ENCODE measurements at places on chromosomes 5 and 9.

GRCh38 chr5:2724031-2724581 is 27.4 kb downstream of the IRX2 start:
- no peak for DNase-seq

DNA sequence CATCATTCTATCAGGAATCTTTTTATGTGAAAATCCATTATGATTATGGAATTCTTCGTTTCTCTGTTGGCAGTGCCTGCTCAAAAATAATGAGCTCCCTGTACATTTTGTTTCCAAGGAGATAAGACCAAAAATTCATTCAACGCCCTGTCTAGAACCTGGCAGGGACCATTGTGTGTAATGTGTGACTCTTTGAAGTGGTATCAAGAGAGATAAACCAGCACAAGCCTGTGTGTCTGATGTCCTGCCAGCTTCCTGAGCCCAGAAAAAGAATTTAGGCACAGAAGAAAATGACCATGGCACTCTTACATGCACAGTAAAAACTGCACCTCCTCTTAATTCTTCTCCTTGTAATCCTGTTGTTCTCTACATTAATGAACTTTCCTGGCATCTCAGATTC is 177.4 kb downstream of the SAXO1 start:
- DNase-seq: no peak

DNA sequence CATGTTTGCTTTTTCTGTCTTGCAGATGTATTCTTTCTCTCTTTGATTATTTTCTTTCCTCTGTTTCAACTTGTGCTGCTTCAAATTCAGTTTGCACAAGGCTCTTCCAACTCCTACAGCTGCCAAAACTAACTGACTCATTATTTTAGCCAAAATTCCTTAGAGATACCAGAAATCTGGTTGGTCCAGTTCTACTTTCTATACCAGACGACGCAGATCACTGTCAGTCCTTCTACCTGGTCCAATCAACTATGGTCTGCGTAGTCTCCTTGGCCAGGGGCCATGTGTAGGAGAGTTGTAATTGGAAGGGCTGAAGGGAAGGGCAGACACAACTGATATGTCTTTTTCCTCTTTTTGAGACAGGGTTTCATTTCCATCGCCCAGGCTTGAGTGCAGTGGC is 51.9 kb upstream of the JAK2 start:
- no peak for DNase-seq

GRCh38 chr9:120941046-120941770 is 14.6 kb upstream of the TRAF1 start:
- no peak for DNase-seq

DNA sequence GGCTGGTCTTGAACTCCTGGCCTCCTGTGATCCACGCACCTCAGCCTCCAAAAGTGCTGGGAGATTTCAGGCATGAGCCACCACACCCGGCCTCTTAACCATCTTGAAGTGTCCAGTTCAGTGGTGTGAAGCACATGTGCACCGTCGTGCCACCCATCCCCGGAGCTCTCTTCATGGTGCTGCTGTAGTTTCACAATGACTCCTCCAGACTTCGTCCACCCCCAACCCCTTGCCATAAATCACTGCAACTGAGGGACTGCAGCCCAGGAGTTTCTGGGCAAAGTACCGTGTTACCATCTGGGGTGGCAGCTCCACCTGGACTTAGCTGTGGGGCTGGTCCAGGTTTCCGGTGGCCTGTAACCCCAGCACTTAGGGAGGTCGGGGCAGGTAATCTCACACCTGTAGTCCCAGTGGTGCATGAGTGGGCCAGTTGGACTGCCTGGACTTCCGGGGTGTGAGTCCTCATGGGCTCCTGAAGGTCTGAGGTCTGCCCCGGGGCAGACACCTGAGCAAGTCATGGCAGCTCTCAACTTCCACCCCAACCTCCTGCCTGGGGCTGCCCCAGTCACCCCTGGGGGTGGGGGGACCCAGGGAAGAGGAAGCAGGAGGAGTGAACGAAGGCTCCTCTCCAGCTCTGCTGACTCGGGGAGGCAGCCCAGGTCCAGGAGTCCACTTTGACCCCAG is 6.6 kb upstream of the N4BP3 start:
- no peak for DNase-seq

DNA sequence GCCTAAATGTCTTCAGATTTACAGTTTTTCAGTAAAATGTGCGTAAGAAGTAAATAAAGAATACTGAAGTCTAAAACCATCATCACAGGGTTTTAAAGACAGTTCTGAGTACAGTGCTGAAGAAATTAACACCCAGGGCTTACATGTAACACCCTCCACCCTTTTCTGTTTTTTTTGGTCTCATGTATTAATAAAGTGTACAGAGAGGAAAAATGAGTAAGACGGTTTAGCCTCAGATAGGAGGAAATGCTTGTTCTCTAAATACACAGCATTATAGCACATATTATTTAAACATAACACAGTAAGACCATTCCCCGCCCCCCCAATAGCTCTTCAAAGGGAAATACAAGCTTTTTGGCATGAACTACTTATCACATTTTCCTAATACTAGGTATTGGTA is 119.3 kb downstream of the CHSY3 start:
- DNase-seq: no peak

- no peak for DNase-seq
These were observed 13.3 kb downstream of the PDGFRB start for GRCh38 chr5:150142185-150142958.

GRCh38 chr9:122207096-122207495 is 21.7 kb downstream of the LHX6 start:
- no peak for DNase-seq

GRCh38 chr9:127034691-127035090 is 87.7 kb downstream of the ANGPTL2 start:
- DNase-seq: no peak

- no peak for DNase-seq
These were observed 165.7 kb downstream of the MPDZ start for GRCh38 chr9:13113751-13114150.

GRCh38 chr5:134345996-134346395 is 21.0 kb downstream of the CDKL3 start:
- no peak for DNase-seq
